ENCODE measurements at places on chromosomes 13 and 19. TPM values are rescaled to one million over a fixed set of nuclear protein-coding genes. Genes with fewer than 3 reads are reported as not detected.

GGACT gene
- total RNA-seq, result 7.6 TPM

TNNT1 gene
- total RNA-seq, result not detected

GRCh38 chr13:42337808-42338600, 66.1 kb downstream of the AKAP11 start:
- DNase-seq, result peak; percentile 5

APC2 gene
- 0.29 TPM for total RNA-seq

DNA sequence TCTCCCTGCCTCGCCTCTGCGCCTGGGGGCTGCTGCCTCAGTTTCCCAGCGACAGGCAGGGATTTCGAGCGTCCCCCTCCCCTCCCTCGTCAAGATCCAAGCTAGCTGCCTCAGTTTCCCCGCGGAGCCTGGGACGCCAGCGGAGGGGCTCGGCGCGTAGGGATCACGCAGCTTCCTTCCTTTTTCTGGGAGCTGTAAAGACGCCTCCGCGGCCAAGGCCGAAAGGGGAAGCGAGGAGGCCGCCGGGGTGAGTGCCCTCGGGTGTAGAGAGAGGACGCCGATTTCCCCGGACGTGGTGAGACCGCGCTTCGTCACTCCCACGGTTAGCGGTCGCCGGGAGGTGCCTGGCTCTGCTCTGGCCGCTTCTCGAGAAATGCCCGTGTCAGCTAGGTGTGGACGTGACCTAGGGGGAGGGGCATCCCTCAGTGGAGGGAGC, 722 bp upstream of the ICAM1 start:
- peak; percentile 85 for DNase-seq

DNA sequence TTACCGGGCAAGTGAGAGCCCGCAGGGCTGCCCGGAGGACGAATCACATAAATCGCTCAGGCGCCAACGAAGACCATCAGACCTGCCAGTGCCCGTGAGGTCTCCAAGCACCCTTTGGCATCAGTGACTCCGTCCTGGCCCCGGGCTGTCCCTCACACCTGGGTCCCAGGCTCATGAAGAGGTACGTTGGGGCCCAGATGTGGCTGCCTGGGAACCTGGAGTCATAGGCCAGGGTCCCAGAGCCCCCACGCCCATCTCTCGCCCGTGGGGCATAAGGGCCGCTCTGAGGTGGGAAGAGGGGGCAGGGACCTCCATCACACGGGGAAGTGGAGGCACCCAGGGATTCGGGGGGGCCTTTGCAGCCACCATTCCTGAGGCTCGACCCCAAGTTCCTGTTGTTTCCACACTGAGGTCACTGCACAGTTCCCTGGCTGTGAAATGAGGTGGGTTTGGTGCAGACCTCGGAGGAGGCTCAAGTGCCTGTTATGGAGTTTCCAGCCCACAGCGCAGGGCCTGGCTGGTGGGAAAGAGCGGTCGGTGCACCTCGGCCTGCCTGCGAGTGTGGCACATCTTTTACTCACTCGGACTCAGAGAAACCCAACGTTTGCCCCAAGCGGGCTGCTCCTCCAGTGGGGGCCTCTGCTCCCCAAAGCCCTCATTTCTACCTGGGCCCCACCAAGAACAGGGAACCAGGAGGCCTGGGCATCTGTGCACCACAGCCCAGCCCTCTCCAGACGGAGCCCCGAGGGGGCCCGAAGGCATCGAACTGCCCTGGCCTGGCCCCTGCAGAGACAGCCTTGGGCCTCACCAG, 35.9 kb upstream of the C13orf46 start:
- DNase-seq, result no peak

GRCh38 chr13:24328145-24328544, 18.8 kb downstream of the C1QTNF9 start:
- no peak for DNase-seq

DMWD gene
- 49.2 TPM for total RNA-seq

GRCh38 chr13:20525144-20525600, 485 bp downstream of the CRYL1 start:
- DNase-seq, result no peak

DNA sequence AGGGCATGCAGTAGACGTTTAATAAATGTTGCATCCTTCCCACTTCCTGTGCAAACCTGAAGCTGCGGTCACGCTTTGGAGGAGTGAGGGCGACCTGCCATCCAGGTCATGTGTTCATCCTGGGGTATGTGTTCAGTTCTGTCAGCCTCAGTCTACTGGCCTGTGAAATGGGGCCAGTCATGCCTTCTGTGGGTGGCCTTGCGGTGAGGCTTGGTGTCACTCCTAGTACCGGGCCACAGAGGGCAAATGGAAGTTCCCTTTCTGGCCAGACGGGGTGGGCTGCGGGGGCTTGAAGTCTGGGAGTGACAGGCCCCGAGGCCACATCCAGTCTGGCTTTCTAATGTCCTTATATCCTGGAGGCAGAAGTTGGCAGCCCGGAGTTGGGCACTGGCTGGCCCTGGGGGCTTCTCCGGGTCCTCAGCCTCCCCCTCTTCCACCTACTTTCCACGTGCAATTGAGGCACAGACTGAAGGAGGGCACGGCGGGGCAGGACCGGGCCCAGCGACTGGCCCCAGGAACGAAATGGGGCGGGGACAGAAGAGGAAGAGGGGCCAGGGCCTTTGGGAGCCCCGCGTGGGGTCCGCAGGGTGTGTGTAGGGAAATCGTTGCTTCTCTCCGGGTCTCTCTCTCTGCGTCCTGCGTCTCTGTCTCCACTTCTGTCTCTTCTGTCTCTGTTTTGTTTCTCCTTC, 11.1 kb downstream of the PDE4A start:
- DNase-seq, result peak; percentile 90

WTIP gene
- 43.9 TPM for total RNA-seq

DNA sequence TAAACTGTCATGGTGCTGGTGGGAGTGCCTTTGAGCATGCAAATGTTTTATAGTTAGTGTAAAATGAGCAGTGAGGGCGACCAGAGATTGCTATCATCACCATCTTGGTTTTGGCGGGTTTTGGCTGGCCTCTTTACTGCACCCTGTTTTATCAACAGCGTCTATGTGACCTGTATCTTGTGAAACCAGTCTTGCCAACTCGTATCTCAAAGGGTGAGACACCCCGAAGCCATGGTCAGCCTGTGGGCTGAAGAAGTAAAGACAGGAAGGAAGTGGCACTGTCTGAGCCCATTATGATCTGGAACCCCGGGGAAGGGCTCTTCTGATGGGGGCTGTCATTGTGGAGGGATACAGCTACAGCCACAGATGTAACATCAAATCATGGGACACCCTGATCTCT, 81.5 kb upstream of the FAM216B start:
- no peak for DNase-seq

ZNF738 gene
- total RNA-seq, result 3.2 TPM

DNA sequence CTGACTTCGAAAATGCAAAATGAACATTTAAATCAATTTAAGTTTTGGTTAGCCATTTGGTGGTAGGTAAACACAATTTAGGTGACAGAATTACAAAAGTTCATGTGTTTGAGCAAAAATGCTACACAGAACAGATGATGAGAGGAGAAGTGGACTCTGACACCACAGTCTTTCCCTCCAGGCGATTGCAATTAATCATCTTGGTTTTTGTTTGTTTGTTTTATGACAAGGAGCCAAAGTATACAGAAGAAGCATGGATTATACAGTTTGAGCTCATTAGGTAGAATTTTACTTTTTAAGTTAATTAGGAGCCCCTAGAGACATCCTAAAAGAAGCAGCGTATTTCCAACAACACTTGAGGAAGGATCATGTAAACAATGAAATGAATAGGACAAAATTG, 49.3 kb upstream of the FREM2 start:
- DNase-seq, result no peak

ARGLU1 gene
- 42.0 TPM for total RNA-seq
